Stomach (tissue), 19 donors: ENCODE measurements at places on chromosomes 11 and 22. TPM values are rescaled to one million over a fixed set of nuclear protein-coding genes. Genes with fewer than 3 reads are reported as not detected.

DNA sequence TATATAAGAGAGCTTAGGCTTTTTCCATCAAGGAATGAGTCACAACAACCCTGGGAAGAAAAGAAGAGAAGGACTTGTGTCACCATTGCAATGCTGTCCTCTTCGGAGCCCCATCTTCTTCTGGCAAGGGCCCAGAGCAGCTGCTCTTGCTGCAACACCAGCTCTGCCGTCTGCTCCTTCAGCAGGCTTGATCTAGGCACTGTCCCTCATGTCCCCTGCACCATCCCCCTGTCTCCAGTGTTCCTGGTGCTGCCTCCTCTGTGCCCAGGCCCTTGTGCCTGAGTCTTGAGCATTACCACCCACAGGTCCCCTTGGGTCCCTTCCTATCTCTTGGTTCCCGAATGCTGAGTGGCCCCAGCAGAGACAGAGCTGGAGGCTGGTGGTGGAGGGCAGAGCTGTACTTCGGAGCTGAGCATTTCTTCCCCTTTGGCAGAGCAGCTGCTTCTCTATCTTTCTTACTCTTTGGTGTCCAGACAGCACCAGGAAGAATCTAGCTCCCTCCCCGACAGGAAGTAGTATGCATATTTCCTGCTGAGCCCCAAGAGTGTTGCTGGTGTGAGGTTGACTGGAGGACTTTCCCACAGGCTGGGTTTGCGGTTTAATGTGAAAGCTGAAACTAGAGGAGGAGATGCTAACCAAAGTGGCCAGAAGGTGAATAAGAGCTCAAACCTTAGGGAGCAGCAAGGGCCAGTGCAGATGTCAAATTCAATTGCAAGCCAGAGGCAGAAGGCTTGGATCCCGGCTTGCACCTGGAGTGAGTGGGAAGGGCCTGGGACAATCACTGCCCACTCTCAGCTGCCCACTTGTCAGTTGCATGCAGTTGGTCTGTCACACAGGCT, 27.8 kb downstream of the WEE1 start:
- DNase-seq: peak; percentile 66

- DNase-seq: no peak
These were observed 535.1 kb upstream of the LUZP2 start for GRCh38 chr11:23961503-23962338.

The BRSK2 gene
- not detected for total RNA-seq

DNA sequence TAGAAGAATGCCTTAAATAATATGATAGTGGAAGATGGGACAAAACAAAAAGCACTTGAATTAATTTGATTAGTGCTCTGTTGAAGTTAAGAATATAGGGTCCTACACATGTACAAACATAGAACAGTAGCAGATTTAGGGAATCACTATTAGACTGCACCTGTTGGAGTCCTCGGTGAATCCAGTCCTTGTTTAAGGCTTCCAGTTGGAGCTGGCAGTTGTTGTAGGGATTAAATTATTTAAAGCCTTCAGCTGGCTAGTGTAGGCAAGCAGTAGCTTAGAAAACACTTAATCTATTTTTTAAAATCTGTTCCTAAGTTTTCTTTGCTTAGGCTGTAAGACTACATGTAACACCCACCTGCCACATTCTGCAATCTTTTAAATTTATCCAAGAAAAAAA, 24.5 kb upstream of the CSTF3 start:
- DNase-seq: no peak

The ADAMTS15 gene
- 1.4 TPM for total RNA-seq

The PHOX2A gene
- total RNA-seq: not detected

DNA sequence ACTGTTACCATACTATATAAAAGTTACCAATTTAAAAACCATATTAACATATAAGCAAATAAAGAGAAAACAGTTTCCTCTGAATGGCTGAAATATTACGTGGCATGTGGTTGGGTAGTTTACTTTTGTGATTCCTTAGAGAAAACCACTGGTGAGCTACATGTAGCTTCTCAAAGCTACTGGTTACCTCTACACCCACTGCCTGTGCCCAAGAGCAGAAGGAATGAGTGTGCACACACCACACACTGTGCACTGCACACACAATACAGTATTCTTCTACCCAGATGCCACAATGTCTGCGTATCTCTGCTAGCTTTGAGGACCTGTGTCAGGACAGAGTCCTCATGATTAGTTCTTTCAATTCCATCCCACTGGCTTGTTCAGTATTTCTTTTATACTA, 25.5 kb upstream of the YPEL1 start:
- DNase-seq: no peak

GRCh38 chr11:33893711-33894397, 2.0 kb upstream of the LMO2 start:
- peak; percentile 51 for DNase-seq

- no peak for DNase-seq
These were observed 84.7 kb downstream of the HSD17B12 start for GRCh38 chr11:43765194-43765593.

The LDHAL6A gene
- not detected for total RNA-seq

GRCh38 chr11:115884800-115885534, 380.8 kb upstream of the CADM1 start:
- peak; percentile 14 for DNase-seq

- no peak for DNase-seq
These were observed 32.3 kb upstream of the POU2AF2 start for GRCh38 chr11:111213256-111213655.

- peak; percentile 64 for DNase-seq
These were observed 822 bp downstream of the MARK2 start for GRCh38 chr11:63839508-63840355.
